ENCODE measurements at places on chromosomes 6 and 20.
A peak's percentile ranks its signal among the peaks of the same experiment; 100 is the strongest.

DNA sequence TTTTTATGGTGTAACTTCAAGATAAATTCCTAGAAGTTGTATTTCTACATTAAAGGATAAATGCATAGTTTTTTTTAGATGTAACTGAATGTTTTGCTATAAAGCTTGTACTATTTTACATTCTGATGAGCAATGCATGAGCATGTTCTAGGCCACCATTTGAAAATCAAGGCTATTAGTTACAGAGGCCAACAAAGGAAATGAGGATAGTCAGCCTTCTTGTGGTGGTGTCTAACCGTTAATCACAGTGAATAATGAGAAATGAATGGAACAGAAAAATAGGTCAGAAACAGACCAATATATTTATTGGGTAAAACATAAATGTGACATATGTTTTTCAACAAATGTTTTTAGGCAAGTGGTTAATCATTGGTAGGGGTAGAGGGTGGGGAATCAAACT, 37.6 kb upstream of the L3MBTL3 start:
- no peak for DNase-seq

DNA sequence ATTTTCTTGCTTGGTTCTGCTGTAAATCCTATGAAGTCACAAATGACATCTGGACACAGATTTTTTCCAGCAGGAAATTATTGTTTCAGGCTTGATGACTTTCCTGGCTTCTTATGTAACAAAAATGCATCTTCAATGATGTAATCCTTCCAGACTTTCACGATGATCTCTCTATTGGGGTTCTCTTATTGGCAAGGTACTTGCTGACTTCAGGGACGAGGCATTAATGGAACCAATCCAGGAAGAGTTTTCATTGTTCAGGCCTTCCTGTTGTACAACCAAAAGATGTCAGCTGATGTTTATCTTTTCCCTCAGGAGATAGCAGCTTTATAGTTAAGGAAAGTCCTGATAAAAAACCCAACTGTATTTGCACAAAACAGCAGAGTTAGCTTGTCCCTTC, 118.5 kb upstream of the MMS22L start:
- no peak for DNase-seq

- no peak for DNase-seq
Measured at GRCh38 chr20:47603260-47603659, 101.6 kb downstream of the NCOA3 start.

- DNase-seq, result no peak
Measured at GRCh38 chr6:39614393-39614950, 110.7 kb downstream of the KIF6 start.

- peak; percentile 9 for DNase-seq
Measured at GRCh38 chr20:33947709-33948295, 45.9 kb upstream of the RALY start.

- DNase-seq, result no peak
Measured at GRCh38 chr6:150185732-150186117, 42.9 kb downstream of the PPP1R14C start.

DNA sequence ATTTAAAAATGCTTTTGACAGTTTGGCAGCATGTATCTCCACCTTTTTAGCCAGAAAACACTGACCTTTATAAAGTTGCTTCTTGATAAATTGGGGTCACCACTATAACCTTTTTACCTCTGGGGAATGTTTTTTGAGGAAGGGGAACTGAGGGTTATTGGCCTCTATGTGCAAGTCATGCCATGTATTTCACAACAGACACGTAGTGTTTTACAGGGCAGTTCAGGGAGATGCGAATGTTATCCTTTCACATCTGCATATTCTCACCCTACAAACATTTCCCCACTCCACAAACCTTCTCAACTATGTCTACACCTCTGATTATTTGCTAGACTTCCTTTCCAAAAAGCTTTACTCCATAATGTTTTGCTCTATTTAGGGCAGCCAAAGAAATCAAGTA, 17.0 kb upstream of the SLA2 start:
- DNase-seq, result no peak

GRCh38 chr20:24631173-24631505, 161.7 kb downstream of the SYNDIG1 start:
- no peak for DNase-seq

DNA sequence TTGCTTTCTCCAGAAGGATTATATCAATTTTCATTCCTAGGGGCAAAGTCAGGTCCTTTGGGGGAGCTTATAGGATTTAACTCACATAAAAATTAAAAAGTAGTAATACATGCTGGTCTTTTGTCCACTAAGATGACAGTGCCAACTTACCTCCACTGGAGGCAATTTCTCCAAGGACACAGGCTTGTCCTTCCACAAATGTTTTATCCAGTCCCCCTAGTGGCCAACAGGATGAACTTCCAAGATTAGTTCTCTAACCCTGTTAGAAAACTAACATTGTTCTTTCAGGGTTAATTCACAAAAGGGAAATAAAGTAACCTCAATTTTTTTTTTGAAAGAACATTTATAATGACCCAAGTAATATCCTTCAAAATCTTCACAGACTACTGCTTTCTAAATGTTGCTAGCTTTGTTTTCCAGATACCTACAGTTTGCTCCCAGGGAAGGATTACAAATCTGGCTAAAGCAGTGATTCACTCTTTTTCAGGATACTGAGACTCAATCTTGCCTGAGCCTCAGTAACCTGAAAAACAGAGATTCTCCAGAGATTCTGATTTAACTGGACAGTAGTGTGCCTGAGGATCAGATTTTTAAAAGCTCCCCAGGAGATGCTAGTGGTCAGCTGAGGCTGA, 31.7 kb upstream of the UBR2 start:
- DNase-seq, result peak; percentile 10

DNA sequence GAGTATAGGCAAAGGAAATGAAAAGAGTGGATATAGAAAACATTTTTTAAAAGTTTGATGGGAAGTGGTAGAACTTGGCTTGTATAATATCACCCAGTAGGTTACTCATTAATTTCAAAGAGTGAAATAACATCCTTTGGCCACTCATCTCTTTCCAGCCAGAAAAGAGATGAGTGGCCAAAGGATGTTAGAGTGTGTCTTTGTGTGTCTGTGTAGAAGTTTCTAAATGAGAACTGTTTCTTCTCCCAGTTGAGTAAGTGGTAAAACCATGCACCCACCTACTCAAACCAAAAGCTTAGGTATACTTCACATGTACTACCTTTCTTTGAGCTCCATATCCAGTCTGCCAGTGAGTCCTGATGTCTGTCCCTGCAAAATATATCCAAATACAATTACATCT, 47.7 kb upstream of the TMEM244 start:
- DNase-seq, result no peak

DNA sequence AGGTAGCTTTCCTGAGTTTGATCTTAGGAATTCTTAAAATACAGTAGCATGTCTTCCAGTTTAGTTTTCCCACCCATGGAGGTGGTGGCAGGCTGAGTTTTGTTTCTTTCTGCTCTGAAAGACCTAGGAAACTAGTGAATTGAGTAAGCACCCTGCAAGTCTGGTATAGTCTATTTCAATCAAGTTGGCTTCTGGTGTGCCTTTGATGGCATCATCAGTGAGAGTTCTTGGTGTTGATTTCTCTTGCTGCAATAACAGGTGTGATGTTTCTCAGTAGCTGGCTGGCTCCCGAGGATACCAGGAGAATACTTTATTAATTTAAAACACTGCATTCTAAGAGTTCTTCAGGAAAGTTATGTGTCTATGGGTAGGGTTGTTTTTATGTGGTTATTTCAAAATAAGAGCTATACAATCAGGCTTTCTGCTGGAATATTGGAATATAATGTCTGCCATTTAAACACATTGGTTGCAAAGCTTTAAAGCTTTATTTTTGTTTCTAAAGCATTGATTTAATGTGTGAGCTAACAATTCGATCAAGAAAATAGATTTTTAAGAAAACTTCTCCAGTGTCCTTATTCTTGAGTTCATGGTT, 19.0 kb downstream of the VAPB start:
- DNase-seq, result no peak

DNA sequence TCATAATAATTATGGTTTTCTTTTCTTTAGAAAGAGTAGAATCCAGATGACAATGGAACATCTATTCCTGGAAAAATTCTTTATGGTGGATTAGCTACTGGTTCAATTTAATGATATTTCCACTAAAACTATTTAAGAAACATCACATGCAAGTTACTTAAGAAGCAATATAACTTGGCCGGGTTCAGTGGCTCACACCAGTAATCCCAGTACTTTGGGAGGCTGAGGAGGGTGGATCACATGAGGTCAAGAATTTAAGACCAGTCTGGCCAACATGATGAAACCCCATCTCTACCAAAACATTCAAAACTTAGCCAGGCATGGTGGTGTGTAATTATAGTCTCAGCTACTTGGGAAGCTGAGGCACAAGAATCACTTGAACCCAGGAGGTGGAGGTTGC, 65.9 kb upstream of the SMLR1 start:
- DNase-seq, result no peak

DNA sequence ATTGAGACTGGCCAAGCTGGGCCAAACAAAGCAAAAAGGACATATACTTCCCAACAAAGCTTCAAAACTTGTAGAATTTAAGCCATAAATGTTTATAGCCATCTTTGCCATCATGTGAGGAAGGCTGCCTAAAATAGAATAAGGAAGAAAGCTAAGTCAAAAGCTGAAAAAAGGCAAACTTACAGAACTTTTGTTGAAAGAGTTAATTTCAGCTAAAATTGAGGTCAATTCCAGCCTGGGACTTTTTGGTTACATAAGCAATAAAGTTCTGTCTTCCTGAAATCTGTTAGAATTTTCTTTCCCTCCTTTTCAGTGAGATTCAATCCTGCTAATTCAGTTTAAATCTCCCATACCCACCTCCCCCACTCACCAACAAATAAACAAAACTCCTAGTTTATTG, 227.9 kb upstream of the MARCKS start:
- DNase-seq, result no peak

DNA sequence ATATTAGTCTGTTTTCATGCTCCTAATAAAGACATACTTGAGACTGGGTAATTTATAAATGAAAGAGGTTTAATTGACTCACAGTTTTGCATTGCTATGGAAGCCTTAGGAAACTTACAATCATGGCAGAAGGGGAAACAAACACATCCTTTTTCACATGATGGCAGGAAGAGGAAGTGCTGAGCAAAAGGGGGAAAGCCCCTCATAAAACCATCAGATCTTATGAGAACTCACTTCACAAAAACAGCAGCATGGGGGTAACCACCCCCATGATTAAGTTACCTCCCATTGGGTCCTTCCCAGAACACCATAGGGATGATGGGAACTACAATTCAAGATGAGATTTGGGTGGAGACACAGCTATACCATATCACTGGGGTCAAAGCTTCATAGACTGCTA, 254.2 kb downstream of the ERMARD start:
- no peak for DNase-seq

DNA sequence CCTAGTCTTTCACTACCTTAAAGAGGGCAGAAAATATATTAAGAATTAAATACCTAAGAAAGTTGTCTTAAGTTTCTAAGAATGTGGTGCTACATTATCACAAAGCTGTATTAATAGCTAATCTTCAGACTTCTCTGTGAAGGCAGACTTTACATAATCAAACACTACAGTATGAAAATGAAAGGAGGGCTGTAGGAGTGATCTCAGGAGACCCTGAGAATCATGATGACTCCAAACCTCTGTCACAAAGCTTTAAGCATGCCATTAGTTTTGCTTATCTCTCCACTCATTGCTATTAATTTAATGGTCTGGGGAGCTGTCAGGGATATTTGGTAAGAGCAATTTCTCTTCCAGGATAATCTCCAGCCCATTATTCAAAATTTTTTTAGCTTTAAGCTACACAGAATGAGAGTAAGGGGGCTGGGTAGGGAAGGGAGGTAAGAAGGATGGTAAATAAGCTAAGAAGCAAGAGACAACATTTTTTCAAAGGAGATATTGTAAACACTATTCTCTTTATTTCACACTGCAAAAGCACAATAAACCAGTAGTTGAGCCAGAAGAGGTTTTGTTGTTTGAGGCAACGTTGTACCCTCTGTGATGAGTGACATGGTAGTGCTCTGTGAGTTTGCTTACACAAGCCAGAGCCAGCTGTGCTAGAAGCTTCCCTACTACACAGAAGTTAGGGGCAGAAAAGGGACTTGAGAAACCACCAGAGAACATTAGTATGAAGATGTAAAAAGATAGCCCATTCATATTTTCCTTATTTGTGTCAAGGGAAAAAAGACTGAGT, 258.8 kb downstream of the GMDS start:
- DNase-seq, result no peak

DNA sequence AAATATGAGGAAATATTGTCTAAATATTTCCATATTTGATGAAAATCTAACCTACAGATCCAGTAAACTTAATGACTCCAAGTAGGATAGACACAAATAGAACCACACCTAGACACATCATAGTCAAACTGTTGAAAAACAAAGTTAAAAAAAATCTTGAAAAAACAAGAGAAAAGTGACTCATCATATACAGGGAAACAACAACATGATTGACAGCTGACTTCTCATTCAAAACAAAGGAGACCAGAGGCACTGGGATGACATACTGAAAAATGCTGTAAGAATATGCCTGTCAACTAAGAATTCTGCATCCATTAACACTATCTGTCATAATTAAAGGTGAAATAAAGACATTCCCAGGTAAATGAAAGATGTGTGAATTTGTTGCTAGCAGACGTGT, 38.8 kb downstream of the BMP2 start:
- no peak for DNase-seq

DNA sequence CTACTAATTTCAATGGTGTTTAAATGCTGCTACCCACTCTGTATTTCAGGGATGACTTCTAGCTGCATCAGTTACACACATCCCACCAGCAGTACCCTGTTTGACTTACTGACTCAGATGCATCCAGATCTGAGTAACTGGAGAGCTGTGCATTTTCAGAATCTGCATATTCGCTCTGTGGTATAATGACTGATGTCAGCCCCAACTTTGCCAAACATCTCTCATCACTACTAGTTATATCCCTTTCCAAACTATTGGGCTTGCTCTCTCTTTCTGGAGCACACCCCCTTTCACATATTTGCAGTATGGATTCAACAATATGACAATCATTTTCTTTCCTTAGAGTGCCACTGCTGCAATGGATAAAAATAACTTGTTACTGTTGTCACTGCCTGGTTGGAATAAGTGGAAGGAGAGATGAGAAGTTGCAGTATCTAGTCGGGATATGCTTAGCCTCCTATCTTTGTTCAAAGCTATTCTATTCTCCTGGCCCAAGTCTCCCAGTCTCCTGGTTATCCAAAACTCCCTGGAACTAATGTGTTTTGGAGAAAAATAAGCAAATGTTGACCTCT, 3.3 kb upstream of the RSPO3 start:
- DNase-seq, result no peak

DNA sequence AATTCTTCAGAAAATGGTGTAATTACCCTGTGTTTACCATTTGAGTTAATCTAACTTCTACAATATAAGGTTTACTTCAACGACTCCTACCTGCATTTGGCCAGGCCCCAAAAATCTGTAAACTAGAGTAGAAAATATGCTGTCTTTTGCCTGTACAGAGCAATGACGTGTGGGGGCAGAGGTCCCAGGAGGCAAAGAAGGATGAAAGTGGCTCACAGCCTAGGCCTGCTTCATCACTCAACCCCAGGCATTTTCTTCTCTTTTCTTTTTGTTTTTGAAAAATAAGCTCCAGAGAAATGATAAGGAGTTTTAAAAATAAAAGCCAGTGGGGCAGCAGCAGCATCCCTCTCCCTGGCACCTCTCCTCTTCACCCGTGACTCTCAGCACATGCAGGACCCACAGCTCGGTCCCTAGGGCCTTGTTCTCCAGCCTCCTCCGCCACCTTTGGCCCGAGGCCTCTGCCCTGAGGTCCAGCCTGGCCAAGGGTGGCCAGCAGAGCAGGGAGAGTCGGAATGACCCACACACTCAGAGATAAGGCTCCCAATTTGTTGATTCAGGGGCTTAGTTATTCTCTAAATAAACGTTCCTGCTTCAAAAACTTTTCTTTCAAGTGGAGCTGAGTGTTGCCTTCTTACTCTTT, 310.3 kb upstream of the RNF24 start:
- DNase-seq, result no peak

GRCh38 chr6:69623357-69623756, 173.5 kb downstream of the LMBRD1 start:
- no peak for DNase-seq
